Stimulated activated CD8-positive, alpha-beta memory T cell treated with anti-CD3 and anti-CD28 coated beads, Interleukin-15, amount 100 ng/mL, for 24 hours (primary cell): ENCODE measurements at places on chromosomes 7 and 10.

GRCh38 chr7:42099470-42100155 lies 137.4 kb downstream of the GLI3 start:
- DNase-seq, result no peak

DNA sequence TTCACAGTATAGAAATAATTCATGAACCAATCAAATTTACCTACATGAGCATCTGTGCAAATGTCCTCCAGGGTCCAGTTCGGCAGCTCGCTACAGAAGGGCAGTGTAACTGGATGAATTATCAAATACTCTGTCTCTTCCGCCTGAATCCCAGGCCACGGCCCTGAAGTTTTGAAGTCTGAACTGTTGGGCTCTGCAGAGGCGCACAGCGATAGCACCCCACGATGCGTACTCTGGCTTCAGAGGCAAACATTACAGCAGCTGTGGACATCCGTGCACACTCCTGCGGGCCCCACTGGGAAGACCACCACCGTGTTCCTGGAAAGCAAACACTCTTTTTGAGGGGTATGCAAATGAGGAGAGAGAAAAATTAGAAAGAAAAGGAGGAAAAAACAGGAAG lies 259.8 kb upstream of the TCERG1L start:
- no peak for DNase-seq

DNA sequence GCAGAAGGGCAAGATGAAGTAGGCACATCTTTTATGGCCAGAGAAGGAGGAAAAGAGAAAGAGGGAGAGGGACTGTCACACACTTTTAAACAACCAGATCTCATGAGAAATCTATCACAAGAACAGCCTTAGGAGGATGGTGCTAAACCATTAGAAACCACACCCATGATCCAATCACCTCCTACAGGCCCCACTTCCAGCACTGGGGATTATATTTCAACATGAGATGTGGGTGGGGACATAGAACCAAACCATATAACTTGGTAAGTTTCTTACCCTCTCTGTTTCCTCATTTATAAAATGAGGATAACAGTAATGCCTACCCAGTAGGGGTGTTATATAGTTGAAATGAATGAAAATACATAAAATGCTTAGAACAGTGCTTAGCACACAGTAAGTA lies 66.0 kb downstream of the CHCHD3 start:
- no peak for DNase-seq

GRCh38 chr10:104640339-104641186 lies 527 bp upstream of the SORCS3 start:
- no peak for DNase-seq

DNA sequence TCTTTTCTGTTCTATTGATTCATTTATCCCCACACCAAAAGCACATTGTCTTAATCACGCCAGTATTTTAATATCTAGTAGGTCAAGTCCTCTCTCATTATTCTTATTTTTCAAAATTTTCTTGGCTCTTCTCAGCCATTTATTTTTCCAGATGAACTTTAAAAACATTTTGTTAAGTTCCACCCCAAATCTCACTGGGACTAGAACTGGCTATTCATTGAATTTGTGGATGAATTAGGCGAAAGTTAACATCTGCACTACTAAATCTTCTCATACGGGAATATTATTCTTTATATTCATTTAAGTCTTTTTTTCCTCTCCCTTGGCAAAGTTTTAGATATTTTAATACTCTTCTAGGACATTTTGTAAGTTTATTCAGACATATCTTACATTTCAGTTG lies 295.2 kb upstream of the MGMT start:
- DNase-seq, result no peak

GRCh38 chr10:43156590-43157341 lies 18.5 kb downstream of the CSGALNACT2 start:
- DNase-seq, result no peak

GRCh38 chr7:98212532-98213041 lies 1.3 kb downstream of the BHLHA15 start:
- no peak for DNase-seq

- no peak for DNase-seq
Observed at GRCh38 chr7:137953665-137954470, 48.0 kb downstream of the CREB3L2 start.

GRCh38 chr10:91694170-91694794 lies 61.4 kb upstream of the PPP1R3C start:
- no peak for DNase-seq

DNA sequence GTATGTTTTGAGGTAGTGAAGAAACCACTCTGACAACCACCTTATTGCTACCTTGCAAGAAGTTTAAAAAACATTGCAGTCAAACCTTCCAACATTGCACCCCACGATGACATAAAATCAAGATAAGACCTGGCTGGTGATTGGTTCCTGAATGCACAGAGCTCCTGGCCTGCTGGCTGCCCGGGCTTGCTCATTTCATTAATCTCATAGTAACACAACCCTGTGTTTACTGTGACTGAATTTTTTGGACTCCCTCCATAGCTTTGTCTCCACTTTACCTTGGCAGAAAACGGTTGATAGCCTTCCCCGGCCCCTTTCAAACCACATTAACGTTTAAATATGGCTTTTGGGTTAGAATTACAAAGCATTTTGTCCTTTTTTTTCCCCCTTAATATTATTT lies 27.5 kb downstream of the VWA2 start:
- no peak for DNase-seq

- no peak for DNase-seq
Observed at GRCh38 chr7:154338701-154339506, 286.7 kb downstream of the DPP6 start.

- DNase-seq, result no peak
Observed at GRCh38 chr10:81876253-81877077, 1.5 kb downstream of the NRG3 start.

DNA sequence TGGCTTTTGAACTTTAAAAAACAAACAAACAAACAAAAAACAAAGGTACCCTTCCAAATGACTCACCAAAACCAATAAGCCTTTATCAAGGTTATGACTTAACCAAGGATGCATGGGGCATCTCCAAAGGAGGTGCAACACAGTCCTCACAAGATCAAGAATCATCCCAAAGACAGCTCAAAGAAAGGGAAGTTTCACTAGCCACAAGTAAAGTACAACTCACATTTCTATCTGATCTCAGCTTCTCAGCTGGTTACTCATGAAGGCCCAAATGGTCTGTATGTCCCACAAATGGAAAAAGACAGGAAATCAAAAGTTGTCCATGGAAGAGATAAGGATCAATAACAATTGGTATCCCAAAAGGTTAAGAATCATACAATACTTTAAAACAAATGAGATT lies 6.0 kb upstream of the MKLN1 start:
- DNase-seq, result no peak

GRCh38 chr10:17003151-17003550 lies 126.5 kb downstream of the CUBN start:
- DNase-seq, result no peak
